ENCODE measurements at places on chromosomes 6 and 20.

GRCh38 chr20:31845300-31845863 is at the start of gene FOXS1:
Gene FOXS1 (minus strand): TSS chr20:31845604. CDS start chr20:31845542, 62 bp downstream.
- DNase-seq, result no peak

GRCh38 chr20:58019027-58019849 is 209.2 kb downstream of the ANKRD60 start:
- no peak for DNase-seq

DNA sequence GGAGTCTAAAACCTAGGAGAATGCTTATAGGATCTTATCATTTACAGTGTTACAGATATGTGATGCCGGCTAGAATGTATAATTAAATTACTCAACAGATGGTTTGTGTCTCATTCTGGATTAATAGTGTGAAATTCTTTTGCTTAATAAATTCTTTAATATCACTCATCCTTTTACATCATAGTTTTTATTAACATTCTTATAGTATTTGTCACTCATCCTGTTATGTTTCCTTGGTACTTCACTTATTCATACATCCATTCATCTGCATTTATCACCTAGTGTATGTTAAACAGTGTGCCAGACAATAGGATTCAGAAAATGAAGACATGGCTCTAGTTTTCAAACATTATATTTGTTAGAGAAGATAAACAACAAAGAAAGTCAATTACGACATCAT is 468.7 kb downstream of the FRK start:
- DNase-seq, result no peak

GRCh38 chr6:80528115-80528514 is 421.6 kb downstream of the BCKDHB start:
- DNase-seq, result no peak

DNA sequence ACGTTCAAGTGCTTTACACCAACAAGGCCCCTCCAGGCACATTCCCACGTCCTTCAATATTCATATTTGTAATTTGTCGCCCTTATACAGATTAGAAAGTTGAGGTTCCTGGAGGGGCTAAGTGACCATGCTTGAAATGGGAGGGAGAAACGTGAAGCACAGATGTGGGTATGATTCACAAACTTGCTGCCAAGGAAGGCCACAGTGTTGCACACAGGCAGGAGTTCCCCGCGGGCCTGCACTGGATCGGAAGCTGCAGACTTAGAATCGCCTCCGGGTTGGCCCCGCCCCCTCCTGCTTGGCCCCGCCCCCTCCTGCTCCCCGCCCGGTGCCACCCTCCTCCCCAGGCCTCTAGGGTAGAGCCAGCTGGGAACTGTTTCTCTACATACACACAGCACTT is 58.2 kb upstream of the QKI start:
- no peak for DNase-seq

- DNase-seq, result no peak
Measured at GRCh38 chr6:133466680-133467079, 225.5 kb downstream of the EYA4 start.

- no peak for DNase-seq
Measured at GRCh38 chr6:97361286-97361685, 78.3 kb upstream of the MMS22L start.

- no peak for DNase-seq
Measured at GRCh38 chr6:113047932-113048331, 700.8 kb downstream of the RFPL4B start.

DNA sequence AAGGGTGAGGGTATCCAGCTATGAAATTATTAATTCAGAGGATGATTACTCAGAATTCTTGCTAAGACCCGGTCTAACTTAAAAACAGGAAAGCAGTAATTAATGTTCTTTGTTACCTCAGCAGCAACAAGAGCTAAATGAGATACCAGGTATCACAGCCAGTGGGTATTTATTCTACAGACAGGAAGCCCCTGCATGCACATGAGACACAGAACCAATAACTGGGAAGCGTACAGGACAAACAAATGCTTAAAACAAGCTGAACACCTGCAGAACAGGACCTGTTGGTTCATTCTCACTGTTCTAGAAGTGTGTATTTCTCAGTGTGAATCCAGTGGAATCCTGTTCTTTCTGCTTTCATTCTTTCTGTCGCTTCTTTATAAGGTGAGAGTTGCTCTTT is 30.9 kb downstream of the SCML4 start:
- DNase-seq, result no peak

DNA sequence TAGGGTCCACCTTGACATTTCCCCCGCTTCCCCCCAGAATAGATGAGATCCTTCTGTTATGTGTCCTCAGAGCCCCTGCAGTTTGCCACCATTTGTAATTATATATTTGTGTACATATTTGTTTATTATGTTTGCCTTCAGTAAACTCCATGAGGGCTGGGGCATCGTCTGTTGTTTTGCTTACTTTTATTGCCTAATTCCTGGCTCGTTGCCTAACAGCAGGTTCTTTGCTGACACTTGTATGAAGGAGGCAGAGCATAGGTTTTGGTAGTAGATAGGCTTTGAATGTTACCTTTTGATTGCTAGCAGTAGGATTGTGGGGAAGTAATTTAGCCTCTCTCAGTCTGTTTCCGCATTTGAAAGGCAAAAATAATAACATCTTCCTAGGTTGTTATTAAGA is 9.9 kb downstream of the MAP3K4 start:
- no peak for DNase-seq

DNA sequence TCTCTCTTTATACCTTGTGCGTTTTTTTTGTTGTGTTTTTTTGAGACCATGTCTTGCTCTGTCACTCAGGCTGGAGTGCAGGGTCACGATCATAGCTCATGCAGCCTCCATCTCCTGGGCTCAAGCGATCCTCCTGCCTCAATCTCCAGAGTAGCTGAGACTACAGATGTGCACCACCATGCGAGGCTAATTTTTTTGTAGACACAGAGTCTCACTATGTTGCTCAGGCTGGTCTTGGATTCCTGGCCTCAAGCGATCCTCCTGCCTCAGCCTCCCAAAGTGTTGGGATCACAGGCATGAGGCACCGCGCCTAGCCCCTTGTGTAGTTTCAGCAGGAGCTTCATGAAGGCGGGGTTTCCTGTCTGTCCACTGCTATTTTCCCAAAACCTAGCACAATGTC is 27.3 kb downstream of the PDRG1 start:
- DNase-seq, result no peak

DNA sequence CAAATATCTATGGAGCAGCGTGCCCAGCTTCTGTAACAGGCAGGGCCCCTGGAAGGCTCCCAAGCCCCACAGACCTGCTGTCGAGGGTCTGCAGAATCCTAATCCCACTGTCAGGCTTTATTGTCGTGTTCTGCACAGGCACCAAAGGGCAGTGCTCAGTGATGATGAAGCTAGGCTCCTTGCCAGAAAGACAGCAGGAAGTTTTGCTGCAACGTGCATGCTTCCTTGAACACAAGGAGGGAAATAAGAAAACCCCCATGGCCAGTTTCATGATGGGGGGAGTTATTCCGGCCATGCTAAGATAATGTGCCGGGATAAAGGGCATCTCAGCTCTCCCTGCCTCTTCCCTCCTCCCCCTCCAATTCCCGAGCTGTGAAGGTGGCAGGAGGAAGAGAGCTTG is 109.4 kb upstream of the KCNG1 start:
- DNase-seq, result no peak

DNA sequence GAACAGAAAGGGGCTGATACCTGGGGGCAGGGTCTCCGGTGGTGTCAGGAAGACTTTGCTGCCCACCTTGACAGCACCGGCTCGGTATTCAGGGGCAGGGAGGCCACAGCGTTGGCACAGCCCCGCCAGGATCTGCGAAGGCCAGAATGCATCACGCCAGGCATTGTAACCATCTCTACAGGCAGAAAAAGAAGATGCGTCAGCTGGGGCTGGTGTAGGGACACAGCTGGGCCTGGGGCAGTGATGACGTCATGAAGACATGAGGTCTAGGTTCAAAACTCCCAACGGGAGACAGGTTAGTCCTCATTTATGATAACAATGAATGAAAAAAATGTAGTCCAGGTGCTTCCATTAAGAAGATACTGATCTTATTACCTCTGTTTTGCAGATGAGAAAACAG is 22.0 kb downstream of the ERGIC3 start:
- no peak for DNase-seq

DNA sequence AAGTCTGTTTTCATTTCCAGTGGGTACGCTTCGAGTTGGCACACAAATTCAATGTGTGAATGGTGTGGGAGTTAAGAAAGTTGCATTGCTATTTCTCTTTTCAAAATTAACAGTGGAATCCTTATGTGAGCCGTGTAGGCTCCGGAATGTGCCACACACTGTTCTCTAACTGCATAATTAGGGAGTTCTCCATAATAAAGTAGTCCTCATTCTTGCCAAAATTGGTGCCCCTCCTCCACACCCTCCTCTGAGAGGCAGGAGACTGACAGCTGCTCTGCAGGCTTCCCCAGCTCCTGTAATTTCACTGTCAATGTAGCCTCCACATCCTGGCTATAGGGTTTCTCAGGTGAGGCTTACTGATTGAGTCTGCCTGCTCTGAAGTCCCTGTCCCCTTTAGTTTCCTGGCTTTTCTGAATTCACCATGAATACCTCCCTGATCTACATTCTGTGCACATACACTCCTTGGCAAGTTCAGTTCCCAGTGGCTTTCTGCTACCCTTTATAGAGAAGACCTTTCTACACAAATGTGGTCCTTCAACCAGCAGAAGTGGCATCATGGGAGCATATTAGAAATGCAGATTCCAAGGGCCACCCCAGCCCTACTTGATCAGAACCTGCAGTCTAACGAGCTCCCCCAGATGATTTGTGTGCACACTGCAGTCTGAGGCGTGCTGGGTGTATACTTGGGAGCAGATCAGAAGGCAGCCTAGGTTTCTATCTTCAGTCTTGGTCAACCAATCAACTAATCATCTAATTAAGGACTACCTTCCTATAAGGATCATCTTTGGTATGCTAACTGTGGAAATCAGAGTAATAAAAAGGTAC is 19.9 kb upstream of the CCN6 start:
- no peak for DNase-seq

GRCh38 chr20:60634491-60635172 is 617.4 kb upstream of the CDH4 start:
- no peak for DNase-seq

- no peak for DNase-seq
Measured at GRCh38 chr20:61936701-61937131, 129.0 kb downstream of the TAF4 start.

DNA sequence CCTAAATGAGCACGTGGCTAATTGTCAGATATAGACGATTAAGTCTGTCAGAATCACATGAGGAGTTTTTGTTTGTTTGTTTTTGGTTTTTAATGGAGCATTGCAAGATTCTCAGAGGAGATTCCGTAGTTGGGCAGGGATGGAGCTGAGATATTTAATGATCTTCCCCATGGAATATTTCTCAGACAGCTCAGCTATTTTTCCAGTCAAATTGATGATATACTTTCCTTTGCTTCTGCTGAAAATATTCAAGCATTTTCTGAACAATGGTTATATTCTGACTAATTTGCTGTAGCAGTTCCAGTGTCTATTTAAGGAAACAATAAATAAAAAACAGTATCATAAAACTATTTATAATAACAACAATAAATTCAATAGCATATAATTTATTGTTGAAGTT is 348.4 kb downstream of the KIF16B start:
- DNase-seq, result no peak

GRCh38 chr6:124446961-124447360 is 515.3 kb upstream of the RNF217 start:
- DNase-seq, result no peak

- no peak for DNase-seq
Measured at GRCh38 chr6:107846262-107846795, 22.2 kb upstream of the SCML4 start.

DNA sequence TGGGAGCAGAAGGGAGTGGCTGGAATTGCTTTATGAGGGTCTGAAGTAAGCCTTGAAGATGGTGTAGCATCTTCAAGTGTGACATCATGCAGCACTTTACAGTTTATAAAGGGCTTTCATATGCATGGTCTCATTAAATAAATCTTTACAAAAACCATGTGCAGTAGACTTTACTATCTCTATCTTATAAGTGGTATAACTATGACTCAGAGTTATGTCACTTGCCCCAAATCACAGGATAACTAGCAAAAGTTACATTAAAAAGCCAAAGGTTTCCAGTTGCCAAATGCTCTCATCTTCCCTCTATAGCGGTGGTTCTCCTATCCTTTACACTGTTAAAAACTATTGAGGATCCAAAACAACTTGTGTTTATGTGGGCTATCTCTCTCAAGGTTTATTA is 687.7 kb upstream of the MARCKS start:
- no peak for DNase-seq

DNA sequence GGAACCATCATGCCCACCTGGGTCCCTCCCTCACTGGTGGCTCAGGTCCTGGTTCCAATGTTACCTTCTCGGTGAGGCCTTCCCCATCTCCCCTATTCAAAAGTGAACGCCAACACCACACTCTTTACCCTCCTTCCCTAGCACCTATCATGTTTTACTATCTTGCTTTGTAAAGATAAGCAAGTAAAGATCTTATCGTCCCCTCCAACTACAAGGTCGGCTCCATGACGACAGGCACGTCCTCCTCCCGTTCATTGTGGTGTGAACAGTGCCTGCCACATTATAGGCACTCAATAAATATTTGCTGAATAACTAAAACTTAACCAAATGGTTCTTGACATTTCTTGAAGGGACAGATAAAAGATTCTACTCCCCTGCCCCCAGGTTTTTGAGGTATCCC is 147.1 kb downstream of the PREX1 start:
- no peak for DNase-seq

DNA sequence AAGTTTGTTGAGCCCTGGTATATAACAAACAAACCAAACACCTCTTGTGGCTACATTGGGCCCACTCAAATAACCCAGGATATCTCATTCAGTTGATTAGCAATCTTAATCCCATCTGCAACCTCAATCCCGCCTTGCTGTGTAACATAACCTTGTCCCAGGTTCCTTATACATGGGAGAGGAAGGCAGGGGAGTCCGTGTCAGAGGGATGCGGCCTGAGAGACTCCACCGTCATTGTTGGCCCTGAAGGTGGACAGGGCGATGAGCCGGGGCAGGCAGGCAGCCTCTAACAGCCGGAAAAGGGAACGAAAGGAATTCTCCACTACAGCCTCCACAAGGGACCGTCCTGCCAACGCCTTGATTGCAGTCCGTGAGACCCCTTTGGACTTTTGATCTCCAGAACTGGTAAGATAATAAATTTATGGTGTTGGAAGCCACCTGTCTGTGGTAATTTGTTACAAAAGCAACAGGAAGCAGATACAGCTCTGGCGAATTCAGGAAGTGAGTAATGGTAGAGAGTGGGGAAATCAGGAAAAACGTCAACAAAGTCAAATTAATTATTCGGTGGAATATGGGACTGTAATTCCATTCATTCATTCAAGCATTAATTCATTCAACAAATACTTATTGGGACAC is 124.5 kb upstream of the SALL4 start:
- no peak for DNase-seq

GRCh38 chr6:31356946-31357466 is at the start of gene HLA-B:
Gene HLA-B (minus strand): TSS chr6:31357179. CDS start chr6:31357158, 21 bp downstream.
- peak; percentile 68 for DNase-seq

- no peak for DNase-seq
Measured at GRCh38 chr6:125274935-125275334, 26.8 kb downstream of the HDDC2 start.
